ENCODE measurements at places on chromosomes 11 and 22.

GRCh38 chr11:79174045-79175008 lies 266.5 kb downstream of the TENM4 start:
- no peak for DNase-seq

- no peak for DNase-seq
These were observed 63.9 kb downstream of the DEUP1 start for GRCh38 chr11:93394488-93394887.

- no peak for DNase-seq
These were observed 30.1 kb downstream of the NRXN2 start for GRCh38 chr11:64692764-64693331.

GRCh38 chr11:100585728-100586127 lies 101.4 kb upstream of the ARHGAP42 start:
- no peak for DNase-seq

GRCh38 chr11:95641495-95641894 lies 148.1 kb downstream of the FAM76B start:
- DNase-seq, result peak; percentile 28

DNA sequence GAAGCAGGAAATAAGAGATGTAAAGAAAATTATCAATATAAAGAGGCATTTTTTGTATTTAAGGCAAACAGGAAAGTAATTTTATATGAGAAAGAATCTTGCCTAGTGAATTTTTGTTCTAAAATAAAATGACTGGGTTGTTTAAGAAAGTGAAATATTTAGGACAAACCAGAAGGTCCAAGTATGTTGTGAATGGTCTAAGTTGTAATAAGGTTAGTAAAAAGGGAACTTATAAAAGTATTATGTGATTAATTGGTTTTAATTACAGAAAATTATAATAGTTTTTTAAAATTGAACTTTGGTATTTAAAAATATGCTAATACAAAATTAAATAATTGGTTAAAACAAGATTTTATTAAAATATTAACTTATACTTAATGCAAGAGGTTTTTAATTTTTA lies 26.6 kb upstream of the EI24 start:
- DNase-seq, result no peak

GRCh38 chr11:57647960-57648800 lies 1.5 kb downstream of the YPEL4 start:
- no peak for DNase-seq

DNA sequence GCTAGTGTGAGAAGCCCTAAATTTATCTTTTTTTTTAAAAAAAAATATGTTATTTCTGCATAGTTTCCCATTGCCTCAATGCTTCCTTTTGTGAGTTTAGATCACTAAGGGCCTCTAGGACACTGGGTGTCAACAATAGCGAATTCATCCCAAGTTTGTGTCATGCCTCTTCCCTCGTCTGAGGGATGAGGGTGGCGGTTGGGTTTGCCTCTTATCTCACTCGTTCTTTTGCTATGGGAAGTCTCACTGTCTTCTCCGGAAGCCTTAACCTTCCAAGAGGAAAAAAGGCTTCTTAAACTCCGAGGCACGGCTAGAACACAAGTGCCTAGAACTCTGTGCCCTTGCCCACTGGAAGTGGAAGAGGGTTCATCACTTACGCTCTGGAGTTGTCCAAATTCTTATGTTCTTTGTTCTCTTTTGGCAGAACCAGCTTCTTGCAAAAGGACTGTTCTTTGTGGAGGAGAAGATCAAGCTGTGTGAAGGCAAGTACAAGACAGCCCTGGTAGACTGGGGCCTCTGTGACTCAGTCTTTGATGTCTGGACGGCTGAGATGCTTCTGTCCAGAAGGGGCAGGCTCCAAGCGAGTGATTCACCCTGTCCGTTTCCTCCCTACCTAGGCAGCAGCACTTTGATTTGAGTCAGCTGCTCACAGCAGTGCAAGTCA lies 78.5 kb downstream of the TRAF6 start:
- no peak for DNase-seq

- no peak for DNase-seq
These were observed 10.3 kb downstream of the OR10D3 start for GRCh38 chr11:124193221-124194010.

- DNase-seq, result peak; percentile 34
These were observed 11.3 kb downstream of the EED start for GRCh38 chr11:86255896-86256295.

GRCh38 chr22:30185129-30185528 lies 61.4 kb downstream of the LIF start:
- no peak for DNase-seq

DNA sequence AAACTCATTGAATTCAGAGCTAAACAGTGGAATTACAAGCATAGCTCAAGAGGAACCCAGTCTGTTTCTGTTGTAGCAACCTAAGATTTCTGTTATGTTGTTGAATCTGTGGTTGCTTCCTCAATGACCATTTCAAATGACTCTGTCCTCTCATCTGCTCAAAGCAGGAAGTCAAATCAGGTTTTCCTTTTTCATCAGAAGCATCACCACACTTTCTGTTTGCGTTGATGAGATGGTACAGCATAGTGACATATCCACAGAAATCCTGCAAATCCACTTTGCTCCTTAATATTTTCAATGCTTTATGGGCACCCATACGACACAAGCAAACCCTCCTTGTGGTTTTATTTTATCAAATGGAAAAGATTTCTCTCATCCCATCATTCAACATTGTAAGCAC lies 12.6 kb upstream of the UCP2 start:
- peak; percentile 58 for DNase-seq

DNA sequence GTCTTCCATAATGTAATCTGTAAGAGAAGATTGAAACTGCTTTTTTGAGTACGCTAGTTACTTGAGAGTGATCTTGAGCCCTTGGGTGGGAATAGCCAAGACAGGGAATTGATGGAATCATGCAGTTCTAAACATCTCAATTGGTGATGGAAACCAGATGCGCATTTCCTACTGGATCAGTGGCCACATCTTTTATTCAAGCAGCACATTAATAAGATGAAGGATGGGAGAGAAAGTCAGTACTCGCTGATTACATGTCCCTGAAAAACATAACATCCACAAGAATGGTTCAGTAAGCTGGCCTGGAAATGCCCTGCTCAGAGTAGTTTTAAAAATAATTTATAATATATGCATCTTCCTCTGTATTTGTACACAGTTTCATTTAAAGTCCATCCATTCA lies 833.8 kb downstream of the JRKL start:
- DNase-seq, result no peak

- no peak for DNase-seq
These were observed 11.9 kb downstream of the UFD1 start for GRCh38 chr22:19466848-19467752.

DNA sequence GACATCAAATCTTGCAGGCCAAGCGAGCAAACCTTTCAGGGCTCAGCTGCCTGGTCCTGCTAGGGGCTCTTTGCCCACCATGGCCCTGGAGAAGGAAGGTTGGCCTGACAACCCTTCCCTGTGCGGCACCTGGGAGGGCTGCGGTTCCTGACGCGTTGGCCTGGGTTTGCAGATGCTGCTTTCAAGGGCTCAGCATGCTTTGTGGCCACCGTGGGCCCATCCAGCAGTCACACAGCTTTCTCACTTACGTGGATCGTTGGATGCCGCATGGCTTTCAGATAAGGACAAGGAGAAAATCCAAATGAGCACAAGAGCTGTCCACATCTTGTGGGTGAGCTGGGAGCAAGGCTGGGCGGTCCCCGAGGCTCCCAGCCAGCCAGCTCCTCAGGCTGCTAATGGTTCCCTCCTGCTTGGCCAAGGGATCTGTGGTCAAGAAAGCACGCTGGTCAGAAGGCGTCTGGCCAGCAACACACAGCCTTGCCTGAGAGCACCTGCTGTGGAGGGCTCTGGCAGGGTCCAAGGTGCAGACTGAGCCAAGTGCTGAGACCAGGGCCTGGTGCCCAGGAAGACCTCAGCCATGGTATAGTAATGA lies 8.2 kb downstream of the C11orf24 start:
- no peak for DNase-seq

DNA sequence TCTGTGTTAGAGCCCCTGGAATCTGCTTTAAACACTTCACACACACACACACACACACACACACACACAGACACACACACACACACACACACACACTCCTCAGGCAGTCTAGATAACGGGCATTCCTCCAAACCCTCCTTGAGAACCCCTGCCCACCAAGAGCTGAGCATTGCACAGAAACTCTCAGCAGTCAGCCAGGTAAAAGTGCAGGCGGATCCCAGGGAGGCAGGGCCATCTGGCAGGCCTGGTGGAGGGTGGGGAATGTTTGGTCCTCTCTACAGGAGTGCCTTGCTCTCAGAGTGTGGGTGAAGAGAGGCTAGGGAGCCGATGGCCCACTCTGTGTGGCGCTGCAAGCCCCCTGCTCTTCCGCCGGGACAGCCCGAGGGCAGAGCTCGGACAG lies 190.2 kb downstream of the BUD13 start:
- DNase-seq, result no peak

DNA sequence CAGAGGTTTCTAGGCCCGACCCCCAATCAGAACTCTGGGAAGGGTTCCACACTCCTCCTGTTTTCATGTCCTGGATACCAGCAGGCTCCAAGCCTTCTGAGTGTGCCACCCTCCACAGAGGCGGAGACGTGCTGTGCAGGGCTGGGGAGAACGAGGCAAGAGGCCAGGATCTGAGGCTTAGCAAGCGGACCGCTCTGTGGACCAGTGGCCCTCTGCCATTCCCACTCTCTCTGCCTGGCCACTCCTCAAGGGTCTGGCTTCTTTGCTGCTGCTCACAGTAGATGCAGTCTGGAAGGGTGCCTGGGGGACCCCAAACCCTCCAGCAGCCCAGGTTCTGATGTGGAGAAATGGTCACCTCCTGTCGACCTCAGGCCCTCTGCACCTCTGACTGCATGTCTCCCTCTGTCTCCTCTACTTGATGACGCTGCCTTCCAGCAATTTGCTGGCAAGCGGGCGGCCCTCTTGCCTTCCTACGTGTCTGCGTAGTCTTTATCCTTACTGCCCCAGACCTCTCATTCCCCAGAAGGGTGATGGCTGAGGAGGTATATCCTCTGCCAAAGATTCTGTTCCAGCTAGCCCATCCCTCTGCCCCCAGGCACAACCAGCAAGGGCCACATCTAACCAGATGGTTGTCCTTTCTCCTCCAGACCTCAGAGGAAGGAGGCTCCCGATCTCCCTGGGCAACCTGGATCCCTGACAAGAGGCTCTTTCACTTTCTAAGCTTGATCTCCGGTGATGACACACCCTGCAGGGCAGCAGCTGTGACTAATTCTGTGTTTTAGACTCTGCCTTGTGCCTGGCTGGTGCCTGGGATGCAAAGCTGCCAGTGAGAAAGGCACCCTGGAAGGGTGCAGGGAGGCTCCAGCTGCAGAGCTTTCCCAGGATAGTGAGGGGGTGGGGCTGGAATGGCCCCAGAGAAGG lies 87.3 kb downstream of the NAT10 start:
- DNase-seq, result no peak

- DNase-seq, result no peak
These were observed 41.7 kb upstream of the APLNR start for GRCh38 chr11:57278721-57279095.

DNA sequence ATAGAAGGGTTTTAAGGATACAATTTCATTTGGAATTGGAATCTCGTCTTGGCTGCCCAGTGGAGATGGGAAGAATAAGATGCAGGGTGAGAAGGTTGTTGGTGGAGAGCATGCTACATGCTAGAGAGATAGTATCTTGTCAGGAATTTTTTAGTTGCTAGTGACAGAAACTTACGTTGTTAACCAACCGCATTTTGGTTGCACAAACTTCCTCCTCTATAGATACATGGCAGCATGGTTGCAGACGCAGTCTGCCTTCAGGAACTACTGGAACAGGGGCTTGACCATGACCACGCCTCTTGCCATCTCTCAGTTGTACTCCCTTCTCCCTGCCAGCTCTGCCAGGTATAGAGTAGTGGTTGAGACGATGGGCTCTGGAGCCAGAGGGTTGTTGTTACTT lies 13.5 kb upstream of the CCDC90B start:
- no peak for DNase-seq

GRCh38 chr11:72584293-72584938 lies 89.8 kb downstream of the PDE2A start:
- no peak for DNase-seq

DNA sequence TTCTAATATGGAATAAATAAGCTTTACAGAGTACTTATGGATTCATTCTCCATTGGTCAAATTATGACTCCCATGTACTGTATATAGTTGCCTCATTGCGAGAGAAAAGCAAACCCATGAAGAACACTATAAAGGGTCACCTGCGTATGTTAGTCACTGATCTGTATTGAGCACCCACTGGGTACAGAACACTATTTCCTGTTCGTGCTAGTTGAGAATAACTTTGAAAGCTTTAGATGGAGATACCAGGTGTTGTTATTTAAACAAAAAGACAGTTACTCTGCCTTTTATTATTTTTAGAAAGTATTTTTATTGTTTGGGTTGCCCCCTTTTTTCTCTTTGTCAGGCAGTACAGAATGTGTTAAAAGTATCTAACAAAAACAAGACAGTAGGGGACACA lies 79.9 kb downstream of the DEUP1 start:
- no peak for DNase-seq

- DNase-seq, result no peak
These were observed 92.4 kb upstream of the NOX4 start for GRCh38 chr11:89583580-89583979.

DNA sequence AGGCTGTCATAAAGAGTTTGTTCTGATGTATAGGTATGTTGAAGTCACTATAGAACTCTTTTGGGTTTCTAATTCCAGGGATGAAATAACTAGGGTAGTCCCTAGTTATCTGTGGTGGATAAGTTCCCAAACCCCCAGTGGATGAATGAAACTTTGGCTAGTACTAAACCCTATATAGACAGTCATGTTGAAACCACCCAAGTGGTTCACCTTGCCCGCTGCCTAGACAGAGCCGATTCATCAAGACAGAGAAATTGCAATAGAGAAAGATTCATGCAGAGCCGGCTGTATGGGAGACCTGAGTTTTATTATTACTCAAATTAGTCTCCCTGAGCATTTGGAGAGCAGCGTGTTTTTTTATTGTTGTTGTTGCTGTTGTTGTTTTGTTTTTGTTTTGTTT lies 23.8 kb upstream of the NUCB2 start:
- DNase-seq, result no peak

DNA sequence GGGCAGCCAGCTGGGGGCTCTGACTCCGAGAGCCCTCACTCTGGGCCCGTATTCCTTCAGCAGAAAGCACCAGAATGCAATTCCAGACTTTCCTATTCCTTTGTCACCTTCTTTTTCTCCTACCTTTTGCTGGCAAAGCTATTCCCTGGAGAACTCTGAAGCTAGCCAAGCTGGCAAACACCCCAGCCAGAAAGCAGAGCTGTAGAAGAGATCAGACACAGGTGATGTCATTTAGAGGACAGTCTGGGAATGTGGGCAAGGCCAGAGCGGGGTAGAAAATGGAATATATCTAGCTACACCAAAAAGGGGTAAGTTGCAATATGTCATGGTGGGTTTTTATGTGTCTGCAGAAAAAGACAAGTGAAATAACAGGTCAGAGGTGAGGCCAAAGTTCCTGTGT lies 205.1 kb downstream of the NXPE2 start:
- no peak for DNase-seq

GRCh38 chr11:77191429-77191822 lies 63.4 kb downstream of the MYO7A start:
- DNase-seq, result no peak

Measured in GM06990 (cell line).